ENCODE measurements at places on chromosomes 5 and 9.
A peak's percentile ranks its signal among the peaks of the same experiment; 100 is the strongest.

GRCh38 chr5:18114151-18114757 lies 480.0 kb downstream of the TAF11L14 start:
- no peak for DNase-seq

DNA sequence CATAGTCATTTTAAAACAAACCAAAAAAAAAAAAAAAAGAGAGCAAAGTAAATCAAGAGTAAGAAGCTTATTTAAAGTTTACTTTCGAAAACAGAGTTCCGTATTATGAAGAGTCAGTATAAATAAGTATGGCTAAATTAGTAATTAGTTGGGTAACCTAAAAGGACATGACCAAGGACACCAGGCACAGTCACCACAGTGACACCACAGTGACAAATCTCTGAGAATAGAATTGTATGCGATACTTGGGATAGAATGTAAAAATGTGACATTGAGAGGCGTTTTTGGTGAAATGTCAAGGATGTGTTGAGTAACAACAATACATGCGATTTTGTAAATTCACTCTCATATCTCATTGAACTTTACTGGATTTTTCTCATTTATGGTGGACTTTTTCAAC lies 150.9 kb upstream of the SPEF2 start:
- DNase-seq: no peak

- no peak for DNase-seq
Measured at GRCh38 chr9:93634311-93635185, 58.2 kb downstream of the PHF2 start.

DNA sequence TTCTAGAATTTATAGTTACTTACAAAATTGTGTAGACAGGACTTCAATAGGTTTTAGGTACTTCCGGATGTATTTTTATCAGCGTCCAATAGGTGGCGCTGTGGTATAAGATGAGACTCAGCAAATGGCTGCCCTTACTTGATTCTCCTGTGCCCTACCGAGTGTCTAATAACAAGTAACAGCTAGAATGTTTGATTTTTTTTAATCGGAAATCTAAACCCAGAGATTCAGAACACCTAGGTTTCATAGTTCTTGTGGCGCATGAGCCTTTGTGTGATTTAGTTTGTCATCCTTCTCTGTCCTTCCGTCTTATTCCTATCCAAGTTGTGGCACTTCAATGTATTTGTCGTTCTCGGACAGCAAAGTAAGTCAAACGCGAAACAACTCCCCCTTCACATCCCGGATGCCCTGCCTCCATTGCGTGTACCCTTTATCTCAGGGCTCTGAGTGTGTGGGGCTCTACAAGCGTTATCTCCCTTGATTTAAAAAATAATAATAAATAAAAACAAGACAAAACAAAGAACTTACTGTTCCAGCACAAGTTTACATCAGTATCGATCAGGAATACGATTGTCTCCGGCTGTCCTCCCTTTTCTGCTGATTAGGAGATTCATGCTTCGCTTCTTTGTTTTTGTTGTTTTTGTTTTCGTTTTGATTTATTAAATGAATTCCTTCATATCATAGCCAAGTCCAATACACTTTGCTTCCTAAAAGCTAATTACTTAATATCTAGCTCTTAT lies 50.7 kb upstream of the SLC30A5 start:
- no peak for DNase-seq

DNA sequence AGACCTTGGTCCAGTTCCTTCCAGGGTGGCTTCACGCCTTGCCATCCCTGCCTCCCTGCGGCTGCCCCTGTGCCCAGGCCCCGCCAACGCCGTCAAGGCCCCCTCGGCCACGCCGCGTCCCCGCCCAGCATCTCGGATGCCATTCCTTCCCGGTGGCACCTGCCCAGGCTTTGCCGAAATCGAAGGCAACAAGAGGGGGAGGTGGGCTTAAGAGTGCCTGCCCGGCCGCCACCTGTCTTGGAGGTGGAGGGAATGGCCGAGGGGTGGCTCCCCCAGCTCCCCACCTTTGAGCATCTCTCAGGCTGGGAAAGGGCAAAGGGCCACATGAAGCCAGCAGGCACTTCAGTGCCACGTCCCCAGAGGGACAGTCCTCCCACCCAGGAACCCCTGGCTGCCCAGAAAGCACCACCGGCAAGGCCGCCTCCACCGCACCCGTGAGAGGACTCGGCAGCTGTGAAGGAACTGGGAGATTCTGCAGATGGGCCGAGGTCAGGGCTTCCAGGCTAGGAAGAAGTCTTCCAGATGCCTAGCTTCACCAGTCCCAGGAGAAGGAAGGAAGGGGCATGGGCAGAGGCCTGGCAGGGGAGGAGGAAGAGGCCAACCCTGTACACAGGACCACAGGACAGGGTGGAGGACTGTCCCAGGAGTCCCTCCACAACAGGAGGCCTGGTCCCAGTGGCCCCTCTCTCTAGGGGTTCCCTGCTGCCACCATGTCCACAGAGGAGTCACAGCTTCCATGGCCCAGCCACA lies 218.0 kb downstream of the FANCC start:
- DNase-seq: no peak

DNA sequence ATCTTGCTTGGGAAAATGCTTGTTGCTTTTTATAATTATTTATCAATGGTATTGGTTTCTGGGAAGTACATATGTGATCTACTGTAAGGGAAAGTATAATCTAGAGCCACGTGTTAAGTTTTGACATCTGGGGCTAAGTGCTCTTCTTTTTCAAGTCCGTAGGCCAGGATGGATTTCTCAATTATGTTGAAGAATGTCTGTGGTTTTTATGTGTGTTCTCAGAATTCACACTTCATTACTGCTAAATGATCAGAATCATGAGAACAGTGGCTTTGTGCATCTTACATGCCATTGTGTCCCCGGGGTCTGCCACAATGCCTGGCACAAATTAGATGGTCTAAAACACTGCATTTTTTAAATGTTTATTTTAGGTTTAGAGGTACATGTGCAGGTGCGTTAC lies 14.5 kb upstream of the AUH start:
- DNase-seq: no peak

DNA sequence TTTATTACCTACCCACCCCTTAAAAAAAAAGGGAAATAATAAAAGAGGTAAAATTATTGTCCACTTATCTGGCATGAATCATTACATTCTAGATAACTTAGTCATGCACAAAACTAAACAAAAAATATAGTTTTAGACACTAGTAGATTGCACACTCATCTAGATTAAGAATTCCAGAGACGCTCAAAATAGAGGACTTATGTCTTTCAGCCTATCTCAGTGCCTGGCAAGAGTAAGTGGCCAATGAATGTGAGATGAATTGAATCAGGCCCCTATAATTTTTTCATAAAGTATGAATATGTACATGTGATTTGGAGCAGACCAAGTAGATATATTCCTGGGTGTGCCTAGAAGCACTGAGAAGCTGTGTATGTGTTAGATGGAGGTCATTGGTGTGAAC lies 2.0 kb upstream of the RXFP3 start:
- DNase-seq: no peak

GRCh38 chr9:87609002-87609401 lies 111.3 kb downstream of the DAPK1 start:
- no peak for DNase-seq

DNA sequence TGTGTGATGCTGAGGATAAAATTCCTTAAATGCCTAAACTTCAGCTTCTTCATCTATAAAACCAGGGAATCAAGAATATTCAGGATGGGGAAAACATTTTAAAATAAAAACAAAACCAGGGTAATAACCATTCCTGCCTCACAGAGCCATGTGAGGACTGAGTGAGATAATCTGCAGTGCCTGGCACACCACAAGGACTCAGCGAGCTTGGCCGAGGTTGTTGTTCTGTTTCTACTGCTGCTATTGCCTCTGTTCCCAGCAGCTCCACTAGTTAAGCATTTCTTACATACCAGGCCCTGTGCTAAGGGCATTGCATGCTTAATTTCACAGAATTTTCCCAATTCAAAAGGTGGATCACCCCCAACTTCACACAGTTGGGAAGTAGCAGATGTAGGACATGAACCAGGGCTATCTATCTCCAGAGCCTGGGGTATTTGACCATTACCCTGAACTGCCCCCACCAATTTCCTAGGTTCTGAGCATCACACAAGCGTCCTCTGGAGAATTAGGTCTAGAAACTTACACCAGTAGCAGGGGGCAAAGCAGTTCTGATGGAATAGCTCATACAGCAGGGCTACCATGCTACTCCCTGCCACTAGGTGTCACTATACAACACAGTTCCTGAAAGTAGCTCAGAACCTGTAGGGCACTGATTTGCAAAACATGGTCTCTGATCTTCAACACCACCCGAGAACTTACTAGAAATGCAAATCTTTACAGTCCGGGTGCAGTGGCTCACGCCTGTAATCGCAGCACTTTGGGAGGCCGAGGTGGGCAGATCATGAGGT lies 74.3 kb downstream of the LRSAM1 start:
- DNase-seq: no peak

- DNase-seq: no peak
Measured at GRCh38 chr9:135770203-135770535, 68.2 kb downstream of the KCNT1 start.

DNA sequence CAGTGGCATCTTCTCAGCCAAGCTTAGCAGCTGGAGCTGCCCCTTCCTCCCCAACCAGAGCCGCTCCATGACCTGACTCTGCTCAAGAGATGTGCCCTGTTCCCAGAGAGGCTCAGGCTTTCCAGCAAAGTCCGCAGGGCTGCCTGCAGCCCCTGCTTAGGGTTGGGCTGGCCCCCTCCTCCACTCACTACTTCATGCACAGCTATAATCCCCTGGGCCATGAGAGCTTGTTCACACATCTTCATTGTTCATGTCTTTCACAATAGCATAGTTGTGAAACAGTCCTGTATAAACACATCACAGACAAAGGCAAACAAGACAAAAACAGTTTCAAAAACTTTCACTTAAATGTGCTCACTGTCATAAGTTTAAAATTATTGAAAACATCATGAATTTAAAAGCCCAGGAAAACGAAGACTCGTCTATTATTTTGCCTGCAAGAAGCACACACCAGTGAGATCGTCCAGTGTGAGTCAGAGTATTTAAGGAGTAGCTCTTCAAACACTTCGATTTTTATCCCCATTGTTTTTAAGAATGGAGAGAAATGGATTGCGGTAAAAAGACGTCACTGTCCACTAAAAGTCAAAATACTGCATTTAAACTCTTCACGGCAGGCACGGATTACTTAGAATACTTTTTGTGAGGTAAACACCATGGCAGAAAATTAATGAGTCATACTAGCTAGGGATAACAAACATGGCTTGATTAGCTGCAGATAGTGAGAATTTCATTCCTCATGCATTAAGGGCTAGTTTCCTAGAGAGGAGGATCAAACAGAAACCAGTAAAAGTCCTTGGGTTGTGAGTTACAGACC lies 40.7 kb upstream of the S1PR3 start:
- DNase-seq: no peak

- no peak for DNase-seq
Measured at GRCh38 chr5:104942735-104943134, 1380.1 kb upstream of the NUDT12 start.

DNA sequence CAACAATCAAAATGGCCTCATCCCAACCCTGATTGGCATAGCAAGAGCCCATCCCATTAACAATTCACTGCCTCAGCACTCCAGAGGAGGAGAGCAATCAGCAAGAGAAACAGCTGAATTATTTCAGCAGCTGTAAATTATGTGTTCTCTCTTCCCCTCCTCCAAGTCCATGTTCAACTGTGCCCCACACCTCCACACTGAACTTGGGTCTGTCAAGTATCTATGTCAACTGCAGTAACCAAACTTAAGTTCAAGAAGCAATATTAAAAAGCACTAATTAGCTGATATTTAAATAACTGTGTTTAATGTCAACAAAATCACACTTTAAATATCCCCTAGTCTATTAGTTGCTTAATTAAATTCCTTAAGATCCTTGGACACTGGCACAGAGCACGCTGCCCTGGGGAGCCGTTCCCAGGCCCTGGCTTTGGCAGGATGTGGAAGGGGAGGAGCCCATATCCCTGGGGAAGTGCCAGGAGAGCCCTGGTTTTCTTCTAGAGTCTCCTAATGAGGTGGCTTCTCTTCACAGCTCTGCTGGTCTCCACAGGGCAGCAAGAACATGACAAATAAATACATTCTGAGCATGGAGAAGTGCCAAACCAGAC lies 50.6 kb downstream of the SIL1 start:
- no peak for DNase-seq

GRCh38 chr9:494764-495163 lies 280.1 kb downstream of the DOCK8 start:
- DNase-seq: no peak

GRCh38 chr5:57711471-57711870 lies 228.9 kb upstream of the ACTBL2 start:
- DNase-seq: no peak

- DNase-seq: no peak
Measured at GRCh38 chr9:27950382-27950781, 377.1 kb upstream of the C9orf72 start.

DNA sequence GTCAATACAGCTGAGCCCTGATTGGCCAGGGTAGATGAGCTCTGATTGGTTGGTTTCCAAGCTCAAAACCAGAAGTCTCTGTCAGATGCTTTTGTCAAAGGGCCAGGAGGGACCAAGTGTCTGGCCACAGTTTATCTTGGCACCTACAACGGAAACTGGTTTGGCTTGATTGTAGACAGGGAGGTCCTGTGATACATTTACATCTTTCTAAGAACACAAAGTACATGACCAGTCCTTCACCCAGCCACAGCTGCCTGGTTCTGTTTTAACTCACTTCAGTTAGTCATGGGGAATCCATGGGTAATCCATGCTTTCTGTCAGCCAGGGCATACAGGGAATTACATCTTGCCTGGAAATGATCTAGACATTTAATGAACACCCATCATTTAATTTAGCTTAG lies 171.2 kb downstream of the SLC12A2 start:
- DNase-seq: no peak

DNA sequence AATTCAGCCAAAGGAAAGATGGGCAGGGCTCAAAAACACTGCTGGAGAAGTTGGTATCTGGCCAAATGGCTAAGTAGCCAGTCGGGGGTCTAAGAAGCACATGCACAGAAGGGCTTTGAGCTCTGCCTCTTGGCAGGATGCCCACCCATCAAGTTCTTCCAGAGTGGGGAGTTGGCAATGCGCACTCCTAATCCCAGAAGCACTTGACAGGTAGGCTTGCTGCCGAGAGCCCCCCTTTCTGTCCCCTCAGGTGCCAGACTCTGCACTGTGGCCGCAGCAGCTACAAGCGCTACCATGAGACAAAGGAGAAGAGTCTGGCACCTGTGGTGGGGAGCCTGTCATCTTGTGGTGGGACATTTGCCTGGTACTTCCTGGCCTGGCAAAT lies 252.9 kb upstream of the SLC24A2 start:
- no peak for DNase-seq

- DNase-seq: no peak
Measured at GRCh38 chr5:107072440-107072839, 598.3 kb downstream of the EFNA5 start.

DNA sequence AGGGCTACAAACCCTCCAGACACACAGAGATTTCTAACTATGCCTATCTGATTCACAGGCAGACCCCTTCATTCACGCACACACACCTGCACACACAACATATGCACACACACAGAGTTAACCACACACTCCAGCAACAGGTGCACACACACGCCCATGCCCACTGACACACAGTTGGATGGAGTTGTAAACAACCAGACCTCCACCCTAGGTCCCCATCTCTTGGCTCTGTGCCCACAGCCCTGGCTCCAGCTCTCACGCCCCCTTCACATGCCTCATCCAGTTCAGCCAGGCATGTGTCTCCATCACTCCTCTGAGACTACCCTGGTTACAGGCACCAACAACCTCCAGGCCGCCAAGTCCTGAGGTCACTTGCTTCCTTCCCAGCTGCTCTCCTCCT lies 61.1 kb downstream of the PSD2 start:
- peak; percentile 58 for DNase-seq

Measured in chondrocyte (in vitro differentiated cells).